ENCODE measurements at places on chromosomes 3 and 15. TPM values are rescaled to one million over a fixed set of nuclear protein-coding genes. Genes with fewer than 3 reads are reported as not detected.
A peak's percentile ranks its signal among the peaks of the same experiment; 100 is the strongest.

Gene C3orf49
- not detected for total RNA-seq

GRCh38 chr3:81352867-81353266, 408.6 kb downstream of the GBE1 start:
- no peak for DNase-seq
- no peaks in the 10 kb centered on the region for H3K36me3 ChIP-seq
- H3K4me3 ChIP-seq = no peak overlapping the region
- H3K27ac ChIP-seq = no peak overlapping the region
- no peaks in the 10 kb centered on the region for H3K4me1 ChIP-seq

DNA sequence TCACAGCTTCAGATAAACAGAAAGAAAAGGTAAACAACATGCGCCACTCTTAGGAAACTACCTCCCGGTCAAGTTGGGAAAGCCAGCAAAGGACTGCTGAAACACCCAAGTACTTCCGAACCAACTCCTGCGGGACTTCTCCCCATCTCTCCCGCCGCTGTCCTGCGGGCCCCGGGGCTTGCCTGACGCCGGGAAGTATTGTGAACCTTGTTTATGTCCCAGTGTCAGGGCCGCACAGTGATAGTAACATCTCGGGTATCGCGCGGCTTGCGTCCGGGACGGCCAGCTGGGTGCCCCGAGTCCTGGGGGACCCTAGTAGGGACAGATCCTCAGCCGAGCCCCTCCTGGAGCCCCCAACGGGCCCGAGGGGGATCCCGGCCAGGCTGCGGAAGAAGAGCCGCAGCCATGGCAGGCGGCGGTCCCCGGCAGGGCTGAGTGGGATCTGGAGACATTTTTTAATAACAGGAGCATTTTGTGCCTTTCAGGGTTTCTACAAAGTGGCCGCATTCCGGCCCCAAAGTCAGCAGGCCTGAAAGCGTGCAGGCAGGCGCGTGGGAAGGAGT, 756 bp downstream of the CLPX start:
- H3K4me3 ChIP-seq = peak overlapping the region; percentile 93
- no peaks in the 10 kb centered on the region for H3K36me3 ChIP-seq
- H3K27me3 ChIP-seq = no peaks in the 10 kb centered on the region
- peak overlapping the region; percentile 89 for H3K27ac ChIP-seq

- no peaks in the 10 kb centered on the region for H3K4me1 ChIP-seq
- H3K27ac ChIP-seq = no peak overlapping the region
- no peak for DNase-seq
- no peaks in the 10 kb centered on the region for H3K27me3 ChIP-seq
- H3K4me3 ChIP-seq = no peak overlapping the region
- no peaks in the 10 kb centered on the region for H3K36me3 ChIP-seq
Observed at GRCh38 chr15:88004399-88004798, 252.1 kb downstream of the NTRK3 start.

DNA sequence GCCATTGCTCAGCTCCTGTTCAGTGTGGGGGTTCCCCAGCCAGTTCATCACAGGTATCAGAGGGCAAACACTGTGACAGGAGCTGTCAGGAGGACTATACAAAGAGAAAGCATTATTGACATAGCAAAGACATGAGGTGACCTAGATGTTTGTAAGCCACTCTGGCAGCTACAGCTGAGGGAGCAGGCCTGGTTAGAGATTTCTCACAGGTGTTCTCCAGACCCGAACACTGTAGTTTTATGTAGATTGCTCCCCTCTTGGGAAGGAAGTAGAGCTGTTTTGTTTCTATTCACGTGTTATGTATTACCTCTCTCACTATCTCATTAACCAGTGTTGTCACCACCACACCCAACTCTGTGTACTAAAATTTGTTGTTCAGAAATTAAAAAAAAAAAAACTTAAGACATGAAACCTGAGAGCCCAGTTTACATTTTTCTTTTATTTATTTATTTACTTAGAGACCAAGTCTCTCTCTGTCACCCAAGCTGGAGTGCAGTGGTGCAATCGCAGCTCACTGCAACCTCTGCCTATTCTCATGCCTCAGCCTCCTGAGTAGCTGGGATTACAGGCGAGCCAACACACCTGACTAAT, 123.7 kb downstream of the RBPMS2 start:
- peaks cover 15% of the 10 kb centered on the region for H3K4me1 ChIP-seq
- H3K27ac ChIP-seq = no peak overlapping the region
- H3K36me3 ChIP-seq = no peaks in the 10 kb centered on the region

DNA sequence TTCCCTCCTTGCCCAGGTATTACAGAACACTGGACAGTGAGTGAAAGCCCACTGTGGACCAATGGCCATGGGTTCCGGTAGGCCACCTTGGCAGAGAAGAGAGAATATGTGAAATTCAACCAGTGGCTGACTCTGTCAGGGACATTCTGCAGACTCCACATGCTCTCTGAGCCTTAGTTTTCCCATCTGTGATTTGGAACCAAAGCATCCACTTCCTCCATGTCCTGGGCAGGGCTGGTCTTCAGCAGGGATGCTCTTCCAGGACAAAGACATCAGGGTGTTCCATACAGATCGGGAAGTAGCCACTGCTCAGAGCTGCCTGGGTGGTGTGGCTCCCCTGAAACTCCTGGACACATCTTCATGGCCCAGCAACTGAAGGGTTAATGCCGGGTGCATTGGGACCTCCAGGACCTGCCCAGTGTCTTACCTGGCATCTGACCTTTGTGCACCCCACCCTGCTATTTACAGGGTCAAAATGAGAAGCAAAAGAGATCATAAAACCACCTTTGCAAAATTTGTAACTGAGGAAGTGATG, 28.3 kb upstream of the TRPM1 start:
- H3K27ac ChIP-seq = no peak overlapping the region
- no peak for DNase-seq

GRCh38 chr3:161503271-161503670, 6.7 kb downstream of the OTOL1 start:
- H3K4me3 ChIP-seq = no peak overlapping the region
- no peaks in the 10 kb centered on the region for H3K4me1 ChIP-seq
- no peak overlapping the region for H3K27ac ChIP-seq
- H3K27me3 ChIP-seq = no peaks in the 10 kb centered on the region
- no peak for DNase-seq
- H3K36me3 ChIP-seq = no peaks in the 10 kb centered on the region

DNA sequence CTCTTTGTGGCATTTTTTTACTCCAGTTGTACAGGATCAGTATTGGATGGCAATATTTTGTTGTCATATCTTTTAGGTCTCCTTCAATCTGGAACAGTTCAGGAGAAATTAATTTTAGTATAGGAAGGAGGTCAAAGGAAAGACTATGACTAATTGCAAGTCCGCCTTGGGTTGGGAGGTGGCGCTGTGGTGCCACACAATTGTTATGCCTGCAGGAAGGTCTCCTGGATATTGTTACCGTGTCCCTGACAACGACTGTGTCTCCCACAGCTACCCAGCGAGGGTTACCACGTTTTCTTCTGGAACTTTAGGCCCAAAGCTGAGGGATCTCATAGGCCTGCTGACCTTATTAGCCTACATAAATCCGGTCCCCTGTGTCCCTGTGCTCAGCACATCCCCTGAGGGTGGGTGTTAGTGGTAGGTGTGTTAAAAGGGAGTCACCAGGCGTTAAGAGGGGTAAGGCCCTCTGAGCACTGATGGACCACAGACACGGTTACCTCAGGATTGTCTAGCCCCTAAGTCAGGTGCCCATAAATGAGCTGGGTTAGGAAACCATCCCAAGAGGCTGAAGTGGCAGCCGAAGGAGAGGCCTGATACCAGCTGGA, 31.5 kb downstream of the KCNAB1 start:
- peak overlapping the region; percentile 10 for H3K27ac ChIP-seq
- peak; percentile 75 for DNase-seq
- no peak overlapping the region for H3K4me3 ChIP-seq

GRCh38 chr3:183586477-183586876, 31.0 kb upstream of the KLHL6 start:
- H3K36me3 ChIP-seq = no peaks in the 10 kb centered on the region
- no peak for DNase-seq
- no peaks in the 10 kb centered on the region for H3K27me3 ChIP-seq
- H3K4me1 ChIP-seq = no peaks in the 10 kb centered on the region

All from pancreas (tissue), 10 donors.